ENCODE measurements at places on chromosomes 11 and 22.

DNA sequence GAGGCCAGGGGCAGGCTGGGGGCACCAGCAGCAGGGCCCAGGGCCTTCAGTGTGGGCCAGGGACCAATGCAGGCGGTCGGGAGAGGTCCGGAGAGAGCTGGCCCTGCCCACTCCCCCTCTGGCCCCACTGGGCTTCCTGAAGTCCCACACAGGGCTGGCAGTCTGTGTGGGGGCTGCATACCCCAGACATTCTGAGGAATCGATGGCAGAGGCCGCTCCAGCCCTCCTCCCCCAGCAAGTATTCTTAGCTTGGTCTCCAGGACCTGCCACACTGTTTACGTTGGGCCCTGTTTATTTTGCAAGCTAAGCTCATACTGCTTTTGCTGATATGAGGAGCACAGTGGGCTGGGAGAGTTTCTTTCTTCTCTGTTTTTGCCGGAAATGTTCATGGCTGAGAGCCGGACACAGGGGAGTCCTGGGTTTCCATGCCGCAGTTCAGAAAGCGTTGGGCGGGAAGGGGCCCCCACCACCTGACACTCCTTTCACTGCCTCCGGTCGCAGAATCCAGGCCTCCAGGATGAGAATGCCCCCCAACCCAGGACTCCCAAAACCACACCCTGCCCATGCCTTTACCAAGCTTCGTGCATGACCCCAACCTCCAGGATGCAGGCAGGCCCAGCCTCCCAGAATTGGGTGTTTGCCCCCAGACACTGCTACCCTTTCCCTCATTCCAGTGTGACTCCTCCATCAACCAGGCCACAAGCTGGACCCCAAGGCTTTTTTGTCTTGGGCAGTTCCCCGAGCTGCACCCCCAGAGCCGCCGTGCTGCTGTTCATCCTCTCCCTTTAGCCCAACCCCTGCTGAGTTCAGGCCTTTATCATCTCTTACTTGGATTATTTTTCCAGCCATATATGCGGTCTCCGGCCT, 81.8 kb upstream of the KCNQ1OT1 start:
- no peak overlapping the region for H3K4me3 ChIP-seq
- no peaks in the 10 kb centered on the region for H3K36me3 ChIP-seq
- DNase-seq, result no peak
- H3K27me3 ChIP-seq, result peaks cover 24% of the 10 kb centered on the region
- no peak overlapping the region for H3K27ac ChIP-seq
- no peaks in the 10 kb centered on the region for H3K4me1 ChIP-seq

GRCh38 chr22:35539487-35539886, 1.1 kb upstream of the RASD2 start:
- H3K4me3 ChIP-seq, result no peak overlapping the region
- peaks cover 16% of the 10 kb centered on the region for H3K4me1 ChIP-seq
- no peaks in the 10 kb centered on the region for H3K36me3 ChIP-seq
- H3K27me3 ChIP-seq, result peaks cover 26% of the 10 kb centered on the region

DNA sequence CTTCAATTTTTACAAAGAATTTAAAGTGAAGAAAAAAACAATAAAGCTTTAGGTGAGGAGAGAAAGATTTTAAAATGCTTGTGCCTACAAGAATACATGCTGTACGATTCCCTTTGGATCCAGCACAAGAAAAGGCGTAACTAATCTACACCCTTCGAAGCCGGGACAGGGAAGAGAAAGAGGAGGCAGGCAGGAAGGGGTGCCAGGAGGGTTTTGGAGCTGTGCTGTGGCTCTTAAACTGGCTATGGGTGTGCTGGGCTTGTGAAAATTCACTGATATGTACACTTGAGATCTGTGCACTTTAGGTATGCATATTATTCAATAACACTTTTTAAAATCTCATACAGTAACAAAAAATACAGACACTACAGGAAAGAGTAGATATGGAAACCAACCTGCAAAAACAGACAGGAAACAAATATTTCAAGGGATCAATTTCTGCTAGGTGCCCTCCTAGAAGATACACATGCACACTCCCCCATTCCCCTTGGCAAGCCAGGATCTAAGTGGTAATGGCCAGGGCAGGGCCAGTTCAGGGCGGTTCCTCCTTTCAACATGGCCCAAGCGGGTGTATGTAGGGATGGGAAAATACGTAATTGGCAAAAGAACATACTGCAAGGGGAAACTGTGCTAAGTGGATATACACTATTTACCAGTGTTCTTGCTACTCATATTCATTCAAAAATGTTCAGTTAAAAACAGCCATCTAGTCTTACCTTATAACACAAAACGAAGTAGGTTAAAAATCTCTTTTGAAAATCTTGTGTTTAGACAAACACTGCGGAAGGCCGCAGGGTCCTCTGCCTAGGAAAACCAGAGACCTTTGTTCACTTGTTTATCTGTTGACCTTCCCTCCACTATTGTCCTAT, 54.2 kb downstream of the PACSIN2 start:
- H3K27ac ChIP-seq, result no peak overlapping the region
- peaks cover 9% of the 10 kb centered on the region for H3K4me1 ChIP-seq
- H3K27me3 ChIP-seq, result no peaks in the 10 kb centered on the region
- H3K4me3 ChIP-seq, result no peak overlapping the region

GRCh38 chr11:85595285-85595884, 31.8 kb downstream of the DLG2 start:
- H3K4me1 ChIP-seq, result no peaks in the 10 kb centered on the region
- H3K36me3 ChIP-seq, result no peaks in the 10 kb centered on the region
- no peak overlapping the region for H3K4me3 ChIP-seq
- DNase-seq, result no peak
- H3K27me3 ChIP-seq, result no peaks in the 10 kb centered on the region
- H3K27ac ChIP-seq, result no peak overlapping the region

GRCh38 chr11:112785149-112785548, 176.1 kb upstream of the NCAM1 start:
- DNase-seq, result no peak
- H3K36me3 ChIP-seq, result no peaks in the 10 kb centered on the region
- no peak overlapping the region for H3K27ac ChIP-seq
- H3K4me3 ChIP-seq, result no peak overlapping the region
- H3K4me1 ChIP-seq, result no peaks in the 10 kb centered on the region

DNA sequence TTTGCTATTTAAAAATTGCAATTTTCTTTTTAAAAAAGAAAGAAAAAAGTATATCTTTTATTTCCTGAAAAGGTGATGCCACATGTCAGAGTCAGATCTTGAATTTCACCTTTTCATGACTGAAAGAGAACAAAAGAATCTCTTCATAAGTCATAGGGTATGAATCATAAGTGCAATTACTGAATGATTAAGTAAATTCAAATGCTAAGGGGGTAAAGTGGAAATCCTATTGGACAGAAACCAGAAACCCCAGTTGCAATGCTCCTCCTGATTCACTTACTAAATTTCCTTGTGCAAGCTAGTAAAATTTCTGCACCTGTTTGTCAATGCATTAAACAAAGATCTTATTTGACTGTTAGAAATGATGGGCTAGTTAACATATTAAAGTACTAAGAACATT, 8.2 kb upstream of the PRRG4 start:
- H3K4me3 ChIP-seq, result no peak overlapping the region
- no peaks in the 10 kb centered on the region for H3K4me1 ChIP-seq
- H3K27me3 ChIP-seq, result no peaks in the 10 kb centered on the region

- no peak overlapping the region for H3K4me3 ChIP-seq
- DNase-seq, result no peak
- peaks cover 6% of the 10 kb centered on the region for H3K27me3 ChIP-seq
- H3K27ac ChIP-seq, result no peak overlapping the region
Measured at GRCh38 chr11:11043721-11044120, 185.9 kb upstream of the ZBED5 start.

DNA sequence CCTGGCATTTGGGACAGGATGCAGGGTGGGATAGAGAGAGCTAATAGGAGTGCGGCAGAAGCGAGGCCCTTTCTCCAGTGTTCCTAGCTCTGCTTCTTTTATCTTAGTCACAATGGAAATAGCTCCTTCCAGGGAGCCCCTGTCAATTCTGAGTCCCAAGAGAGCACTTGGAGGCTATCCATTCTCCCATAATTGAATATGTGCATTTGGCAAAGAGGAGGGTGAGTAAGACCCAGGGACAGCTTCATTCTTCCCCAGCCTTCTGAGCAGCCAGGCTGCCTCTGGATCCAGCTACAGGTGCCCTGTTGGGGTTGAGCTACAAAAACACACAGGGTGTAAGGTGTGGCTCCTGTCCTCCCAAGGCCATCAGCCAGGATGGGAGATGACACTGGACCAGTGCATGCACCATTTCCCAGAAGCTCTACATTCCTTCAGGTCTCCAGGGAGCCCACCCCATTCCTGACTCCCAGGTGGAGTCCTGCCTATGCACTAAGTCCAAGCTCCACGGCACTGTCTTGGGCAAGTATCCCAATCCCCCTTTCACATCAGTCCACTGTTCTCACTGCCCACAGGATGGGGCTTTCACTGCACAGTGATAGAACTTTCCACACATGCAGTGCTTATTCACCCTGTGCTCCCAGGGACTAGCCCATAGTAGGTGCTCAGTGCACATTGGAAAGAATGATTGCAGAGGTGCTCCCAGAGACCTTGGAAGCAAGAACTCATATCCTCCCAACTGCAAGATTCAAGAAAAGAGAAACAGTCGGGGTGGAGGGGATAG, 6.2 kb downstream of the MS4A10 start:
- no peak overlapping the region for H3K4me3 ChIP-seq
- no peaks in the 10 kb centered on the region for H3K4me1 ChIP-seq
- H3K27ac ChIP-seq, result no peak overlapping the region
- no peaks in the 10 kb centered on the region for H3K36me3 ChIP-seq
- H3K27me3 ChIP-seq, result no peaks in the 10 kb centered on the region
- no peak for DNase-seq

All from DND-41 (cell line).